Stimulated activated naive CD8-positive, alpha-beta T cell treated with anti-CD3 and anti-CD28 coated beads, Interleukin-15, amount 100 ng/mL, for 72 hours (primary cell): ENCODE measurements at places on chromosomes 3 and 15.

DNA sequence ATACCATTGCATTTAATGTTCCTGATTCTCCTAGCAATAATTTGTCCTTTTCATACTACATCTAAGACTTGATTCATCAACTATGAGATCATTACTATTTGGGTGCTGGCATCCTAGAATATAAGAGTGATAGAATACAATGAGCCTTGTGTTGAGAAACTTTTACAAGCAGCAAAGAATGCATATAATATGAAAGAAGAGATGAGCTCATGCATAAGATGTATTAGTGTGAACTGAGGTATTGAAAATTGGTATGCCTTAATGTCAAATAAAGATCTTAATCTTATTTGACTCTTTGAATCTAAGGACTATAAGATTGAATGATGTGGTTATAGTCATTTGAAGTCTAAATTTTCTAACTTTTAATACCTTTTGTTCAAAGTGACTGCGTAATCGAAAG, 220.0 kb upstream of the ARHGEF26 start:
- DNase-seq, result no peak

- no peak for DNase-seq
Observed at GRCh38 chr3:117302428-117302827, 592.8 kb downstream of the TUSC7 start.

GRCh38 chr3:100650651-100651619, 41.5 kb downstream of the ADGRG7 start:
- peak; percentile 12 for DNase-seq

DNA sequence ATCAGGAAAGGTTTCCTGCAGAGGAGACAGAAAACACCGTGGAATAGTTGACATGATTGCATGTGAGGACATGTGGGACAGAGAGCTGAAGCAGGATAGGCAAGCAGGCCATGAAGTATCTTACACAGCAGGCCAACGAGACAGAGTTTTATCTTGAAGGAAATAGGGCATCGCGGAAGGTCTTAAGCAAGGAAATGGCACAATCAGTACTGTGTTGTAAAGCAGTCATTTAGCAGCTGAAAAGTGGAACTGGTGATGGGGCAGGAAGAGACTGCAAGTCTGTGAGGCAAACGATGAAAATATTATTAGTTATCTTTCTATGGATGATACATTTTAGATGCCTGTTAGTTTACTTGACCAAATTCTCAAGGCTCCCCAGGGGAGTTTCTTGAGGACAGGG, 535.1 kb downstream of the SOX2 start:
- DNase-seq, result no peak

DNA sequence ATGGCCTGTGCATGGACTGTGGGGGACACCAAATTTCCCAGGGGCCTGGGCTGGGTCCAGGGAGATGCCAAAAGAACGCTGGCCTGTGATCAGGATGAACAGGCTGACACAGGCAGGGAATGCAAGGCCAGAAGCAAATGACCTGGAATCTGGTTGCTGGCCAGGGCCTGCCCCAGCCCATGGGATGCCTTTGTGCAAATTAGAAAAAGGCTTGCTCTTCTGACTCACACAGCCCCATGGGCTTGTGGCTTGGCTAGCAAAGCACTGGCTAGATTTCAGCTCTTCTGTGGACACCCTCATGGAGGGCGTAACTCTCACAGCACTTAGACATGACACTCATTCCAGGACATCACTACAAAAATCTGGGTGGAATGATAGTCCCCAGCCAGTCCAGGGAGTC, 356.0 kb downstream of the SHQ1 start:
- DNase-seq, result no peak

GRCh38 chr15:45457220-45457619, 65.3 kb downstream of the SLC30A4 start:
- DNase-seq, result no peak

DNA sequence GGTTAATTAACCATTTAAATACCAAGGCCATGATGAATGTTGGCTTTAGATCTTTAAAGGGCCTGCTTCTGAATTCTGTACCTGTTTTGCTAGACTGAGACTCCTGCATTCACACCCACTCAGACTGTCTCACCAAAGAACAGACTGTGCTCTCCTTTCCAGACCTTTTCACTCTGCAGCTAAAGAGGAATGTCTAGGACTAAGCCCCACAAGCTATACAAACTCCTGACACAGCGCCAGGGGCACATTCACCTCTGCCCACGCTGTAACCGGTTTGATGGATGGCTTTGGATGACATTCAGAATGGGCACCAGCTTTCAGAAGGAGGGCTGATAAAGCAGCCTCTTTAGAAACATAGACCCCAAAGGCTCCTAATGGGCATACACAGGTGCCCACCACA, 200.1 kb downstream of the KCNMB2 start:
- no peak for DNase-seq
